ENCODE measurements at places on chromosomes 3 and 15.

- no peaks in the 10 kb centered on the region for H3K36me3 ChIP-seq
- H3K4me1 ChIP-seq: no peaks in the 10 kb centered on the region
- DNase-seq: no peak
- no peak overlapping the region for H3K4me3 ChIP-seq
- H3K27ac ChIP-seq: no peak overlapping the region
Measured at GRCh38 chr3:112512320-112512719, 13.0 kb upstream of the BTLA start.

DNA sequence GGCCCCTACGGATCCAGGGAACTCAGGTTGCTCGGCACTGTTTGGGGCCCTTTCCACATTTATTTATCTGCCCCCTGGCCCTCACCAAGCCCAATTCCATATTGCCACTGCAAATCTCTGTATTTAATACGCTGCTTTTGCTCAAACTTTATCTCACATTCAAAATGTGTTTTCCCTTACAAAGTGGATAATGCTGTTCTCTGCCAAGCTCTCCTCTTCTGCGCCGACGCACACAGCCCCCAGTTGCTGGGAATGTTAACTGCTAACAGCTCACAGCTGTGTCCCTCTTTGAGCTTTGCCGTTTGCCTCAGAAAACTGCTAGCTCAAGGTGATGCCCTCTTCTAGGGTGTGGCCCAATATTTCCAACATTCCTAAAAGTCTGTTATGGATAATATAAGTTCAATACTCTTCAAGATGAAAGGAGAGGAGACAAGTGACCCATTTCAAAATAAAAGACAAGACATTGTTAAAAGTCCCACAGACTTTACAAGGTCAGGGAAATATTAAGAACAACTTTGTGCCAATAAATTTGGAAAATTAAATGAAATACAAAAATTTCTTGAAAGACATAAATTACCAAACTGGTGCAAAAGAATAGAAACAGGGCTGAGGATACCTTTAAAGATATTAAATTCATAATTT, 12.6 kb upstream of the FBN1 start:
- H3K4me3 ChIP-seq: no peak overlapping the region
- no peaks in the 10 kb centered on the region for H3K4me1 ChIP-seq

DNA sequence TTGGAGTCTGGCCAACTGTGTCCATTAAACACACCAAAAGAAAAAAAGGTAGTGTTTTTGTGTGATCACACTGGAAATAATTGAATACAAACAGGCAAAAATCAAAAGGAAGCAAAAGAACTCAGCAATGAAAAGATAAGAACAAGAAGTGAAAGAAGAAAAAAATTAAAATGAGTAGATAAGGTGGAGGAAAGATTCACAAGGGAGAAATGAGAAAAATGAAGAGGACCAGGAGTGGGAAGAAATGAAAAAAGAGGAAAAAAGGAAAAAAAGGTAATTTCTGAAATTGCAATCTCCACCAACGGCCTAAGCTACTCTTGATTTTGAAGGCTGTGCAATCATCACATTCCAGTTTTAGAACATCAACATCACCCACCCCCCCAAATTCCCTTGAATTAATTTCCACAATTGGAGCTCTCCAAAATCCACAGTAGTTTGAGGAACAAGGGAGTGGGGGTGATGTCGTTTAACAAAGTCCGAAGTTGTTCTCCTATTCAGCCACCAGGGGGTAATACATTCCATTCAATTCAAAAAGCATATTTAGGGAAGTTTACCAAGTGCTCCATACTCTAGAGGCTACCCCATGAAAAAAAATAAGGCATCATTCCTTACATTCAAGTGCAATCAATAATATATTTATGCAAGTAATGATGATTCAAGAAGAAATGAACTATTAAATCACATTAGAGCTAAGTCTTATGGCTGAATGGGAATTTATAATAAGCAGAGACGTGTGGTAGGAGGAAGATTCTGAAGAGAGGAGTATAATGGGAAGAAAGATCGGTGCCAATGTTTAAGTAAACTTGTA, 37.4 kb downstream of the ZNF860 start:
- no peaks in the 10 kb centered on the region for H3K27me3 ChIP-seq
- no peak overlapping the region for H3K27ac ChIP-seq
- no peaks in the 10 kb centered on the region for H3K4me1 ChIP-seq
- DNase-seq: peak; percentile 54

GRCh38 chr15:84829428-84829827, 12.3 kb downstream of the ALPK3 start:
- no peaks in the 10 kb centered on the region for H3K4me1 ChIP-seq
- no peaks in the 10 kb centered on the region for H3K27me3 ChIP-seq
- H3K4me3 ChIP-seq: no peak overlapping the region

DNA sequence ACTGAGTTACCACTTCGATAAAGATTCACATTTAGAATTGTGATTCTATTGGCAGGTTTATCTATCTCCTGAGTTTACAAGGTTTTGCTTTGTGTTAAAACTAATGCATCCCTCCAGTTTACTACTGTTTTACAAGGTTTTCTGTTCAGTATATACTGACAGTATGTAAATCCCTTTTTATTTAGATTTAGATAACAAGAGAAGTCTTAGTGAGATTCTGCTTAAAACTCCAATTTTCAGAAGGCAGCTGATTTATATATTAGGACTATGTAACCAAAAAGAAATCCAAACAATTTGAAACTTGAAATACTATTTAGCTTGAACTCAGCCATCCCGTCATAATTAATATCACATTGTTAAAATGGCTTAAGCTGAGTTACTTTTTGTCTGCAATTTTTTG, 619.2 kb downstream of the NAALADL2 start:
- DNase-seq: no peak
- no peaks in the 10 kb centered on the region for H3K27me3 ChIP-seq
- H3K36me3 ChIP-seq: no peaks in the 10 kb centered on the region
- H3K4me1 ChIP-seq: no peaks in the 10 kb centered on the region

DNA sequence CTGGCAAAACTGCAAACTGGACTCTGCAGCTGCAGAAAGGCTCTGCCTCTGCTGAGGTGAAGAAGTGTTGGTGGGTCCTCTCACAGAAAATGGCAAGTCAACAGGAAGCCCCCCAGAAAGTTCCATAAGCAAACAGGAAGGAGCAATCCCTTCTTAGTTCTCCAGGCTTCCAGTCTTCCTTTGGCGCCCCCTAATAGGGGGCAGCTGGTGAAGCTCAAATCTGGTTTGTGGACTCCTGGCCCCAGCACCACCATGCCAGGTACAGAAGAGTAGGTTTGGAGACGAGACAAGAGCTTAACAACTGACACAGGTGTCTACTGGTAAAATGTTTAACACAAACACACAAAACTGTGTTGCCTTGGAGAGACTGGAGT, 35.5 kb downstream of the LEO1 start:
- H3K27ac ChIP-seq: no peak overlapping the region
- H3K27me3 ChIP-seq: no peaks in the 10 kb centered on the region
- H3K4me3 ChIP-seq: no peak overlapping the region
- H3K4me1 ChIP-seq: no peaks in the 10 kb centered on the region
- DNase-seq: no peak

DNA sequence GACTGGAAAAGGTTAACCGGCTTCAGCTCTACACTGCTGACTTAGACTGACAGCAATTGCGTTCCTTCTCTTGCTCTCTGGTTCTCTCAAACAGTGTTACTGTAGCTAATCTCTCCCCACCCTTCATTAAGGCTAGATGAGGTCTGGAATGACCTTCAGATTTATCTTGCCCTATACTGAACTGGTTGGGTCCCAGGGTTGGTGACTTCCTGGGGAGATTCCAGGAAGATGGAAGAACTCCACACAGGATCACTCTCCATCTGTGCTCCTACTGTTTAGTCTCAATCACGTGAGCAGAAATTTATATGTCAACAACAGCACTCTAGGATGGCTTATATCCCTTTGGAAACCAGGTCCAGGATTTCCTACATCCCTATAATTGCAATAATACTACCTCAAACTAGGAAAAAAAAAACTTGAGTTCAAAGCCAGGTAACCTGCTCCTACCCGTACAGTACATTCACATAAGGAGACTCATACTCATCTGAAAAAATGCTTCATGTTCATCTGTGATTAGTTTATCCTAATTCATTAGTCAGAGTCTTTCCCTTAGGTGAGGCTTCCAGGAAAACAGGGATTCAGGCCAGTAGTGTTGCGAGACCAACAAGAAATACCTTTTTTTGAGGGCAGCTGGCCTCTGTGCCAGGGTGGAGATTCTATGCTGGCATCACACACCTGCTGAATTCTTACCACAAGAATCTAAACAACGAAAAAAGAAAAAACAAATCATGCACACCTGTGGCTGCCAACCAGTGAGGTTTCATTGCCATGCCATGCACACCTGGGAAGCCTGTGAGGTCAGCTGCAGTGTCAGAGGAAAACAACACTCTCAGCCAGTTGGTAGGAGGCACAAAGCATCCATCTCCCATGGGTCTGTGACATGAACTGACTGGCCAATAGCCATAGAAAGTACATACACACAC, 297.3 kb downstream of the MECOM start:
- H3K4me3 ChIP-seq: no peak overlapping the region
- H3K27ac ChIP-seq: no peak overlapping the region
- H3K27me3 ChIP-seq: peaks cover 4% of the 10 kb centered on the region

DNA sequence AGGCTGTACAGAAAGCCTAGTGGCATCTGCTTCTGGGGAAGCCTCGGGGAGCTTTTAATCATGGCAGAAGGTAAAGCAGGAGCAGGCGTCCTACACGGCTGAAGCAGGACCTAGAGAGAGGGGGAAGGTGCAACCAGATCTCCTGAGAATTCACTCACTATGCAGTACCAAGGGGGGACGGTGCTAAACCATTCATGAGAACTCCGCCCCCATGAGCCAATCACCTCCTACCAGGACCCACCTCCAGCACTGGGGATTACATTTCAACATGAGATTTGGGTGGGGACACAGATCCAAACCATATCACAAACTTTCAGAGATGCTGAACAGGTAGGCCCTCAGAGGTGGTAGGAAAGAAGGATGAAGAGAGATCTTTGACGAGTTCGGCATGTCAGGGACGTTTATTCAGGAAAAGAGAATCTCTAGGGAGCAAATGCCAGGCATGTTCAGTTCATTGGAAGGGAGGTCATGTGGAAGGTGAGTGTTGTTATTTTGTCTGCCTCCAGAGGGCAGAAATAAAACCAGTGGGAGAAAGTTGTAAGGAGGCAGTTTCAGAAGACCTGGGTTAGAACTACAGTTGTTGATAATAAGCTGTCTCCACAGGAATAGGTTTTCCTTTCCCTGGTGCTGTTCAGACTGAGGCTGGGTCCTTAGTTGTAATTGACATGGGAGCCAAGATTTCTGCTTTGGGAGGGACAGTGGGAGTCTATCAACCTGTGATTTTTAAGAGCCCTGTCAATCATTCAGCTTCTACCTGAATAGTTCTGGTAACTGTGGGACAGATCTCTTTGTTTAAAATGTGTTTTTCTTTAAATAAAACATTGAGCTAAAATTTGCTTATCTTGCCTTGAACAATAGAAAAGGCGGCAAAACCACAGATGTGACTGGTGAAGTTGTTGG, 4.3 kb upstream of the FNDC3B start:
- H3K27ac ChIP-seq: no peak overlapping the region
- H3K27me3 ChIP-seq: no peaks in the 10 kb centered on the region
- no peaks in the 10 kb centered on the region for H3K36me3 ChIP-seq
- H3K4me3 ChIP-seq: no peak overlapping the region
- DNase-seq: peak; percentile 37

- no peaks in the 10 kb centered on the region for H3K4me1 ChIP-seq
- no peak overlapping the region for H3K4me3 ChIP-seq
- no peak for DNase-seq
Measured at GRCh38 chr3:33196538-33196937, 22.1 kb downstream of the SUSD5 start.
